ENCODE measurements at places on chromosomes 4 and X. TPM values are rescaled to one million over a fixed set of nuclear protein-coding genes. Genes with fewer than 3 reads are reported as not detected.

The EXOC1L gene
- not detected for total RNA-seq

The RBMXL3 gene
- not detected for total RNA-seq

The CNGA1 gene
- 0.11 TPM for total RNA-seq

DNA sequence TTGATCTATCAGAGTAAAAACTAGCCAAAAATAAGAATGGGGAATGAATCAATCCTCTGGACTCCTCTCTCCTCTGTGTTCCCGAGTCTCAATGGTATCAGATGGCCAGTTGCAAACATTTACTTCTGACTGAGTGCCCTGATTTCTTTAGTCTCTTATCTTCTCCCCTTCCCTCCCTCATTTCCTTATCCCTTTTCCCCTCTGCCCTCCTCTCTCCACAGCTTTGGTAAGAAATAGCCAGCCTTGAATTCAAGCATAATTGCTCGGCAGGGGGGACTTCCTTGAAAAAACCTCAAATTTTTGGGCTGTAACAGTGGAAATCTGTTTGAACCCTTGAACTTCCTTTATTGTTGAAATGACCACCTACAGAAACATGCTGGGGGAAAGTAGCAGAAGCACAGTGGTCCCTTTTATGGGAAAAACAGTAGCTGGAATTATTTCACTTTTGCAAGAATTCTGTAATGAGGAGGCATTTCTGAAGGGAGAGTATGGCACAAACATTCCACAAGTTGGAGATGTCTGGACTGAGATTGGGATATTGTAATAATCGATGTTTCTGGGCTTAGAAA lies 40.3 kb downstream of the NHS start:
- H3K4me1 ChIP-seq = no peaks in the 10 kb centered on the region
- DNase-seq = no peak
- no peaks in the 10 kb centered on the region for H3K36me3 ChIP-seq
- no peak overlapping the region for H3K4me3 ChIP-seq
- H3K27me3 ChIP-seq = no peaks in the 10 kb centered on the region

DNA sequence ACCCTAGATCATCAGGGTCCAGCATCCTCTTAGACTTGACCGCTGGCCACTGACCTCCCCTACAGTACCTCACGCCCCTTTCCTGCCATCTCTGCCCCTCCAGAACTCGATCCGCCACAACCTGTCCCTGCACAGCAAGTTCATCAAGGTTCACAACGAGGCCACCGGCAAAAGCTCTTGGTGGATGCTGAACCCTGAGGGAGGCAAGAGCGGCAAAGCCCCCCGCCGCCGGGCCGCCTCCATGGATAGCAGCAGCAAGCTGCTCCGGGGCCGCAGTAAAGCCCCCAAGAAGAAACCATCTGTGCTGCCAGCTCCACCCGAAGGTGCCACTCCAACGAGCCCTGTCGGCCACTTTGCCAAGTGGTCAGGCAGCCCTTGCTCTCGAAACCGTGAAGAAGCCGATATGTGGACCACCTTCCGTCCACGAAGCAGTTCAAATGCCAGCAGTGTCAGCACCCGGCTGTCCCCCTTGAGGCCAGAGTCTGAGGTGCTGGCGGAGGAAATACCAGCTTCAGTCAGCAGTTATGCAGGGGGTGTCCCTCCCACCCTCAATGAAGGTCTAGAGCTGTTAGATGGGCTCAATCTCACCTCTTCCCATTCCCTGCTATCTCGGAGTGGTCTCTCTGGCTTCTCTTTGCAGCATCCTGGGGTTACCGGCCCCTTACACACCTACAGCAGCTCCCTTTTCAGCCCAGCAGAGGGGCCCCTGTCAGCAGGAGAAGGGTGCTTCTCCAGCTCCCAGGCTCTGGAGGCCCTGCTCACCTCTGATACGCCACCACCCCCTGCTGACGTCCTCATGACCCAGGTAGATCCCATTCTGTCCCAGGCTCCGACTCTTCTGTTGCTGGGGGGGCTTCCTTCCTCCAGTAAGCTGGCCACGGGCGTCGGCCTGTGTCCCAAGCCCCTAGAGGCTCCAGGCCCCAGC lies 5.2 kb downstream of the FOXO4 start:
- H3K4me3 ChIP-seq = no peak overlapping the region
- H3K4me1 ChIP-seq = peaks cover 1% of the 10 kb centered on the region
- no peaks in the 10 kb centered on the region for H3K36me3 ChIP-seq
- H3K27me3 ChIP-seq = no peaks in the 10 kb centered on the region
- DNase-seq = no peak

DNA sequence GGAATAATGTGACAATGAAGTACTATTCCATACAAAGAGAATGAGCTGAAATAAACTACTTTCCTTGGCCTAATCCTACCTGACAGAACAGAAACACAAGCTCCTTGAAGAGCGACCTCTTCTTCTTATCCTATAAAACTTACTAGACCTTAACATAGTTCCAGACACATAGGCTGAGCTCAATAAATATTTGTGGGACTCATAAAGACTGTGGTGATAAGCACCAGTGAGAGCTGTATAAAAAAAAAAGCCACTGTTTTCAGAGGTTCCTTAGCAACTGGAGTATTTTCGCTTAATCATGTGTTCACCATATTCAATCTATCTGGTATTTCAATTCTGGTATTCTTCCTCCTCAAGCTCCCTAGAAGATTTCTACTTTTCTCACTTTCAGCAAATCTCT lies 1129.6 kb downstream of the STPG2 start:
- no peaks in the 10 kb centered on the region for H3K27me3 ChIP-seq
- no peaks in the 10 kb centered on the region for H3K36me3 ChIP-seq
- H3K4me3 ChIP-seq = no peak overlapping the region
- no peaks in the 10 kb centered on the region for H3K4me1 ChIP-seq
- no peak overlapping the region for H3K27ac ChIP-seq

- H3K27ac ChIP-seq = no peak overlapping the region
- no peaks in the 10 kb centered on the region for H3K27me3 ChIP-seq
- H3K4me1 ChIP-seq = peaks cover 2% of the 10 kb centered on the region
- no peak overlapping the region for H3K4me3 ChIP-seq
- DNase-seq = no peak
Measured at GRCh38 chr4:37634180-37634579, 52.0 kb downstream of the RELL1 start.

DNA sequence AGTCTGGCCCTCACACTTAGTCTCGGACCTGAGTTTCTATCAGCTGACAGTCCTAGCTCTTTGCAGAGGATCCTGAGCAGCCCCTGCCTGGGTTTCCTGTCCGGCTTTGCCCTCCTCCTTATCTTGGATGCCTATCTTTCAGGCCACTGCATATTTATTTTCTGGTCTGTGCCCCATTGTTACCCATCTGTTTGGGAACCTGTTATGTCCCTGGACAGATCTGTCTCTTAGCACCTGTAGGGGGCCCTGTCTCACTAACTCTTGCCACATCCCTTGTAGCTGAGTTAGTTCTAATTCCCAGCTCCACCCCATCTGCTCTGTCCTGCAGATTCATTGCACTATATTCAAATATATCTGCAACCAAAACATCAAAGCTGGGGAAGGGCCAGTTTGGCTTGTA lies 514.9 kb upstream of the LCORL start:
- no peaks in the 10 kb centered on the region for H3K36me3 ChIP-seq
- H3K4me1 ChIP-seq = no peaks in the 10 kb centered on the region
- no peak overlapping the region for H3K4me3 ChIP-seq
- no peaks in the 10 kb centered on the region for H3K27me3 ChIP-seq

DNA sequence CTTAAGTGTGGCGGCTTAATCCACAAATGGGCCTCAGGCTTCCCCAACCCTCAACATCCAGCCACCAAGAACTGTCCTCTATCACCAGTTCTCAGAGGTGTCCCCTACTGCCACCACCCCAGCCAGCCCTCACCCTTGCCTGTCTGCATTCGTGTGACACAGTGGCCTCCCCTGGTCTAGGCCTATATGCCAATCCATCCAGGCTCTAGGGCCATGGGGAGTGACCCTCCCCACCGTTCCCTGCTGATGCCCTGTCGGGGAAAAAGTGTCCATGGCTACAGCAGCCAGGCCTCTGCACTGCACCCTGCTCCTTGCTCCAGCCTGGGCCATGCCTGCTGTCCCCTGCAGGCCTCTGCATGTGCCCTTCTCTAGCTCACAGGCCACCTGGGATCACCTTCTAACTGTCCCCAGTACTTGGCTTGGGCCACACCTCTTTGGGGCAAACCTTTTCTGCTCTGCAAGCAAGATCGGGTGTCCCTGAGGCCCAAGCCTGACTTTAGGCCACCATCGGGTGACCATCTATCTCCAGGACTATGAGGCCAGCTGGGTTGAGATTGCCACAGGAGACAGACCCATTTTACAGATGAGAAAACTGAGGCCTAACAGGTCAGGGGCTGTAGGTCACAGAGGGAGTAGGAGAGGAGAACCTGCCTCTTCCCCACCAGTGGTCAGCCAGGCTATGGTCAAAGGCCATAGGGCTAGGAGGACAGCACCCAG lies 75.8 kb downstream of the JAKMIP1 start:
- no peaks in the 10 kb centered on the region for H3K4me1 ChIP-seq
- no peak overlapping the region for H3K4me3 ChIP-seq
- no peaks in the 10 kb centered on the region for H3K27me3 ChIP-seq
- H3K36me3 ChIP-seq = no peaks in the 10 kb centered on the region
- DNase-seq = no peak
- no peak overlapping the region for H3K27ac ChIP-seq

DNA sequence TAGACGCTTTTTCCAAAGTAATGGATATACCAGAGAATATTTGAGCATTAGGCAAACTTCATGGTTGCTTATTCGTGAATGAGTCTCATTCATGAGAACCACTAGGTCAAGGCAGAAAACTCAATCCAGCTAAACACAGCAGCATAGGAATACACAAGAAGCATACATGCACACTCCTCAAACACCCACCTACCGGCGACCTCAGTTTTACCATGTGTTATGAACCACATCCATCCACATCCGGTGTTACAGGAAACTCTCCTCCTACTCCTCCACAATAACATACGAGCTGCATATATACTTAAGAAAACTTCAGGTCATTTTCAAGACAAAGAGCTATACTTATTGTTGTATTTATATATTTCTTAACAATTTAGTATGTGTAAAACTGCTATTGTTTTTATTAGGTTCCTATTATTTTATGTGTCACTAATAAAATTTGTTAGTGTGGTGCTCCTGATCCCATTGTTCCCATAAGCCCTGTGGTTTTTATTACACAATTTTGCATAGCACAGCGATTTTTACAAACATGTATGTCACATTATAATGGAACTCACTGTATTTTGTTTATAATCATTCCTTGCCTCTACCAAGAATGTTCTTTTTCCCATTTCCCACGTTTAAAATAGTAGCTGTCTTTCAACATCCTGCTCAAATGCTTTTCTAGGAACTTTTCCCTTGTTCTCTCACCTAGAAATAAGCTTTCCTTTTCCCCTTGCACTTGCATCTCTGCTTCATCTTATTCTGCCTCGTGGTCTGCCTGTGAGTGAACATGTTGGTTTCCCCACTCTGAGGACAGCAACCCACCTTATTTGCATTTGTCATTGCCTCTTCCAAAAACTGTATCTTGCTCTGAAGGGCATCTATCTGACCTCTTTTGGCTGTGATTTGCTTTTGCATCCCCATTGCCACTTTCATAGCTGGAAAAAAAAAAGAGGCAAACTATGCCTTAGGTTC lies 48.3 kb downstream of the STBD1 start:
- H3K4me3 ChIP-seq = no peak overlapping the region
- no peak overlapping the region for H3K27ac ChIP-seq
- H3K27me3 ChIP-seq = no peaks in the 10 kb centered on the region
- DNase-seq = no peak
- no peaks in the 10 kb centered on the region for H3K36me3 ChIP-seq

DNA sequence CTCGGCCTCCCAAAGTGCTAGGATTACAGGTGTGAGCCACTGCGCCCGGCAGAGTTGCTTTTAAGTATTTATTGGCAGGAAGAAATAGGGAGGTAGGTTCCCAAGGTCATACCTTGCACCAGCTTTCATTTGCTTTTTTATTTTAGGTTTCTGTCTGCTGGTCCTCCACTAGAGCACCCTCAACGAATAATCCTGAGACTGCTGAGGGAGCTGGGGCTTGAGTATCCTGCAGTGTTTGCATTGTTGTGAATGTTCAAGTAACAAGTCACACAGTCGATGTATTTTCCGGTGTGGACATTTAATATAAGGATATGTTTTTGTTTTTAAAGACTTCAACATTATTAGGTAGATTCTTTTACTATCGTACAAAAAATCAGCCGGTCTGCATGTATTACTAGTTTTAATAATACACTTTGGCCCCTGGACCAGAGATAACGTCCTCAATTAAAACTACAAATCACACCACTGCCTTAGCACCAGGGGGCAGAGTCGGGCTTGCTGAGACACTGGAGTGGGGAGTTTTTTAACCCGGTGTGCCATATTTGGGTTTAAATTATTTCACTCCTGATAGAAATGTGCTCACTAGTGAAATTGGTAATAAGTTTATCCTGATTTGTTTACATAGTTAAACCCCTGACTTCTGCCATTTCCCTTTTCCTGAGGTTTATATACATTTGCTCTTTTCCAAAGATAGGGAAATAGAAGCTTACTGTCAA lies 11.6 kb downstream of the SMIM20 start:
- peak; percentile 46 for DNase-seq
- H3K36me3 ChIP-seq = no peaks in the 10 kb centered on the region

DNA sequence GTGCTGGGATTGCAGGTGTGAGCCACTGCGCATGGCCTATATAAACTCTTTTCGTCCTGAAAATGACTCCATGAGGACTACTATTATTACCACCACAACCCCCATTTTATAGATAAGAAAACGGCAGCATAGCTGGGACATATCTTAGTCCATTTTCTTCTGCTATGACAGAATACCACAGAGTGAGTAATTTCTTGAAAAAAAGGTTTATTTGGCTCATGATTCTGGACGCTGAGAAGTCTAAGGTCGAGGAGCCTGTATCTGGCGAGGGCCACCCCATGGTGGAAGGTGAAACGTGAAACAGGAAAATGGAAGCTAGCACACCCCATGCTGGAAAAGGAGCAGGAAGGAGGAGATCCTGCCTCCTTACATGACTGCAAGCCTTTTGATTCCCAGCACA lies 68.9 kb downstream of the SMIM20 start:
- DNase-seq = no peak
- H3K27ac ChIP-seq = no peak overlapping the region
- H3K4me1 ChIP-seq = no peaks in the 10 kb centered on the region
- H3K27me3 ChIP-seq = no peaks in the 10 kb centered on the region

DNA sequence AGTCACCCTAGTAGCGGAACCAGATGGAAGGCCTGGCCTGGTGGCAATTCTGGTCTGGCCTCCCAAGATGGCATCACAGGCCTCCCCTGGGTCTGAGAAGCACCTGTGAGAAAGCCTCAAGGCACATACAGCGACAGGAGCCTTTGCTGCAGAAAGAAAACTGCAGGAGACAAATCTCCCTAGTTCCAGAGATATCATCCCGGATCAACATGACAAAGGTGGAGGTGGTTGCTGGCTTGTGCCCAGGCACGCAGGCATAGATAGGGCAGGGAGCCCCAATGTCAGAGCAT lies 93.6 kb downstream of the BCOR start:
- H3K4me1 ChIP-seq = peaks cover 3% of the 10 kb centered on the region
- H3K36me3 ChIP-seq = no peaks in the 10 kb centered on the region
- no peaks in the 10 kb centered on the region for H3K27me3 ChIP-seq
- H3K4me3 ChIP-seq = no peak overlapping the region
- DNase-seq = no peak

Data from ovary (tissue), 10 donors.